Stimulated activated CD4-positive, alpha-beta T cell treated with anti-CD3 and anti-CD28 coated beads, TNF-alpha, amount 100 ng/mL, for 24 hours (primary cell): ENCODE measurements at places on chromosomes 2 and 18.

DNA sequence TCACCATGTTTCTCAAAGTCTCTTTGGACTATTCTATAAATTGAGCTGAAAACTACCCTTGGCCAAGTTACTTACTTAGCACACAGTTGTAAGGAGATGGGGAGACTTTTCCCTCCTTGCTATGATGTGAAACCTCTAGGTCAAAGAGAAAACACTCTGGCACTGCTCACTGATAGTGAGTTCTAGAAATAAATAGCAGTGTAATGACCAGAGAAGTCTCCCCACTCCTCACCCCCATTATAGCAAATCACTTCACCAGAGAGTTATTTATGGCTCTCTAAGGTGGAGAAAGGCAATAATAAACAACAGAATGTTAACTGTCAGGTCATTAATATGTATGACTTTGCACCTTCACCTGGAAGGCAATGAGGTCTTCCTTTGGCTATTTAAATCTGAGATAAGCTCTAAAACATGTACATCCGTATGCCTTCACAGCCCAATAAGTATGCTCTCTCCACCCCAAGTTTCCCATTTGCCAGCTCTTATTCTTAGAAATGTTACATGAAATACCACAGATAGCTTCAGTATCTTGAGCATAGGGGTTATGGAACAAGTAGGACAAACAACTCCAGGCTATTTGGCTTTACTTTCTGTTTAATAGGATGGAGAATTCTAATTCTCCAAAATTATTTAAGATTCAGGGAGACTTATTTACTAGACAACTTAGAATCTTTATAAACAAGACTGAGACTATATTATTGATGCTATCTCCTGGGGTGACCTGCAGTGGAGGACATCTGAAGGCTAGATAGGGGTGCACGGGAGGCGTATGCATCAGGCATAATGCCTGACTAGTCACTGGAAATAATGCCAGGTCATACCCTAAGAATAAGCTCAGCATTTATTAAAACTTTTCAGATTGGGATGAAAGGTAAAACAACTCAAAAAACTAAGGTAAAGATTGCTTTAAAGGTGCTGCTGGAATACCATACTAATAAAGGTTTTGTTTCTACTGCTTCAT is 65.3 kb upstream of the DTNB start:
- no peak for DNase-seq

DNA sequence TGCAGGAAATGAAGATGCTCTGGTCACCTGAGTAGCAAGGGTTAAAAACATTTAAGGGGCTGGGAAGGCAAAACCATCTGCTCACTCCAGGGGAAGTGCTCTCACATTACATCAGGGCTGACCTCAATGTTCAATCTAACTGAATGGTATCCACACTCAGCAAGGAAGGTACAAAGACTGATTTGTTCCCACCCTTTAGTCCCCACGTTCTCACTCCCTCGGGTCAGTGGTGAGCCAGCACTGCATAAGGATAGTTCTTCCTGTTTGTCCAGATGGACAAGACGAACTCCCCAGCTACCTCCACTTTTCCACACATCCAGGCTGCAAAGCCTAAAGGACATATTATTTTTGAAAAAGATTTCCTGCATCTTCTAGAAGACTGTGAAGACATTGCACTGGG is 126.6 kb upstream of the SLC14A2 start:
- DNase-seq, result no peak

DNA sequence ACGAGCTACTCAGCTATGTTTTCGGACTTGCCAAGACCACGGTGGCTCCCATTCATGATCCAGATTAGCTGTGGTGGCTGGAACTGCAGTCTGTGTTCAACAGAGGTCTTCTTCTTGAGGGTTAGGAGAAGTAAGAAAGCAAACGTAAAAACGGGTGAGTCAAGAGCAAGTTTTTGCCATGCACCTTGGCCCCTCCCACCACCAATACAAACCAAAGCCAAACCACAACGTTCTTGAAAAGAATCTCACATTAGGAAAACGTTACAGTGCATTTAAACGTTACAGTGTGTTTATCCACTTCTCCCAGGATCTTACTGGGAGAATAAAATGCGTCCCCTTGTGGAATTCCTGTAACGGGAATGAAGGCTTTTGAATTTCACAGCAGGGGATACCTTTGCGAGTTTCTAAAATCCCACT is 725 bp downstream of the FBXO48 start:
- peak; percentile 37 for DNase-seq

GRCh38 chr2:127231130-127231865 is 11.2 kb upstream of the CYP27C1 start:
- no peak for DNase-seq

- no peak for DNase-seq
Measured at GRCh38 chr2:170106102-170106840, 71.7 kb upstream of the MYO3B start.

DNA sequence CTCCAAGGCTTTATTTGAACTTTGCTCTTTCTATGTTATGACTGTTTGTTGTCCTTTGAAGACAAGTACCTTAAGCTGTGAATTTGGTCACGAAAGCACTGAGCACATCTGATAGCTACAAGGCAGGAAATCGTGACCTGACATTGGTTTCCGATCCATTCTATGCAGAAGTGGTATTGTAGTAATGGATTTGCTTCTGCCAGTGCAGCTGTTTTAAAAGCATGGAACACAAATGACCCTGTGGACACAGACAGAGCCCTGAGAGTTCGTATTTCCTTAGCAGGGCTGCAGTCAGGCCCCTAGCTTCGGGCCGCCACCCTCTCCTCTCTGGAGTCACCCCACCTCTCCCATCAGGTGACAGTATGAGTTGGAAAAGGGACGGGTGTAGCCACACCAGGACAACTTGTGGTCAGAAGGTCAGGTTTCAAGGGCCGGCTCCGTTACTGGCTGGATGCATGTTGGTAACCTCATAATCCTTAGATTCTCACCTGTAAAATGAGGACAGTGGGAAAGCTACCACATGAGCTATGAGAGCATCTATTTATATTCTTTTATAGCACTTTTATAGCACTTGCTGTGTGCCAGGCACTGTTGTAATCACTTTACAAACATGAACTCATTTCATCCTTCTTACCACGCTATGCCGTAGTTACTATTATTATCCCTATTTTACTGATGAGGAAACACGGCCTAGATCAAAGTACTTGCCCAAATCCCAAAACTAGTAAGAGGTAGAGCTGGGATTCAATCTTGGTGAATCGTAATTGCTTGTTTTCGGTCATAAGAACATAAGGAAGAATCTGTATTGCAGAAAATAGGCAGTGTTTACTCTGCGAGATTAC is 70.2 kb downstream of the SPATS2L start:
- DNase-seq, result no peak

- peak; percentile 3 for DNase-seq
Measured at GRCh38 chr2:12412898-12413305, 303.8 kb upstream of the TRIB2 start.

GRCh38 chr2:32358111-32358482 is 1.3 kb downstream of the BIRC6 start:
- no peak for DNase-seq

DNA sequence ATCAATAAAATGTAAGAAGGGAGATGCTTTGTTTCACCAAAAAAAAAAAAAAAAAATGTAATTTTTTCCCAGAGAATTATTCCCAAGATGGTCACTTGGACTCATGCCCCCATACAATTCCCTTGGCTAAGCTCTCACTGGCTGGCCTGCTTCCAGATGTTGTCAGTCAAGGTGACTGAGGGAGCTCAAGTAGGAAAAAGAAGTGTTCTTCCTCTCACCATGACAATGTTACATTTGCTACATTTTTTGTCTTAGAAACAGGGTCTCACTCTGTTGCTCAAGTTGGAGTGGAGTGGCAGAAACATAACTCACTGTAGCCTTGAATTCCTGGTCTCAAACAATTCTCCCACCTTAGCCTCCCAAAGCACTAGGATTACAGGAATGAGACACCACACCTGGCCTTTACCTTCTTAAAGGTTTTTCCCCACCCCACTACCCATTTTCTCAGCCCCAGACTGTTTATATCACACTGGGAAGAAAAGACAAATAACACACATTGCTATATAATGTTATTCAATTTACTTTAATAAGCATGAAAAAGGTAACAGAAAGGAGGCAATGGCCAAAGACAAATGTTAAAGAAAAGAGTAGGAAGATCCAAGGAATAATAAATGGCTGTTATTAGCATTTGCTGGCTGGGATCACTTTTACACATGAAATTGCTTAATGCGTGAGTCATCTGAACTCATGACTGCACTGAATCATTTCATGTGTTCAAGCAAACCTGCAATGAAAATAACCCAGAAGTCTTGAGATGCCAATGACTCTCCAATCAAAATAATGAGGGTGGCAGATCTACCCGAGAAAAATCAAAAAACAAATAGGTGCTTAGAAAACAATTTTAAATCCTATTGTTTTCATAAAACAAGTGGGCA is 45.2 kb downstream of the ACVR1 start:
- no peak for DNase-seq

GRCh38 chr2:160557903-160558302 is 64.3 kb upstream of the RBMS1 start:
- no peak for DNase-seq

DNA sequence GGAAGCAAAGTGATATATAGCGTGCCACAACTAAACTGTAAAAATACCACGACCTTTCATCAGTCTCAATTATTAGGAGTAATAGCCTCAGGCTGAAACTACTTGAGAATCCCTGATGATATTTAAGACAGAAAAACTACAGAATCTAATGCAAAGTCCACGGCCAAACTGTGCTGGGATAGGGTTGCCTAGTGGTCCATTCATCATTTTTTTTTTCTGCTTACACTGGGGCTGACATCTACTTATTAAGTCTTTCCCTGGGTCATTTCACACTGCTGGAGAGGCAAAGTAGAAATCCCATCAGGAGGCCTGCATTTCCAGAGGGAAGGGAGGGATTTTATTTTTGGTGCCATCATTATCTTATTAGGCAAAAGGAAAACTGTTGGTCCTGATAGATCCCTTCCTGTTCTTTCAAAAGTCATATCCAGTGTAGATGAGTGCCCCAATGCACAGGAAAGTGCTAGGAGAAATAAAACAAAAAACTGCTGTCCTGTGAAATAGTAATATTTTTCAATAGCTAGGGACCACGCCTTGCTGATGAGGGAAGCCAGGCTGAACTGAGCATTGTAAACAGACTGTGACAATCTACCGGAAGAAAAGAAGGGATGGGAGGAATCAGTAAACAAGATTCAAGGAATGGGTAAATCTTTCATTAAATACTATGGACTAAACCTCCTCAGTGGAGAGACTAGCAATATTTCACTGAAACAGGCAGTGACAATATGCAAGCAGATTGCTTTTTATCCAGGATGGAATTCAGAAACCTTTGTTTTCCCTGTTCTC is 644.3 kb downstream of the IRS1 start:
- DNase-seq, result no peak

- no peak for DNase-seq
Measured at GRCh38 chr2:122112216-122113005, 357.0 kb downstream of the TSN start.

DNA sequence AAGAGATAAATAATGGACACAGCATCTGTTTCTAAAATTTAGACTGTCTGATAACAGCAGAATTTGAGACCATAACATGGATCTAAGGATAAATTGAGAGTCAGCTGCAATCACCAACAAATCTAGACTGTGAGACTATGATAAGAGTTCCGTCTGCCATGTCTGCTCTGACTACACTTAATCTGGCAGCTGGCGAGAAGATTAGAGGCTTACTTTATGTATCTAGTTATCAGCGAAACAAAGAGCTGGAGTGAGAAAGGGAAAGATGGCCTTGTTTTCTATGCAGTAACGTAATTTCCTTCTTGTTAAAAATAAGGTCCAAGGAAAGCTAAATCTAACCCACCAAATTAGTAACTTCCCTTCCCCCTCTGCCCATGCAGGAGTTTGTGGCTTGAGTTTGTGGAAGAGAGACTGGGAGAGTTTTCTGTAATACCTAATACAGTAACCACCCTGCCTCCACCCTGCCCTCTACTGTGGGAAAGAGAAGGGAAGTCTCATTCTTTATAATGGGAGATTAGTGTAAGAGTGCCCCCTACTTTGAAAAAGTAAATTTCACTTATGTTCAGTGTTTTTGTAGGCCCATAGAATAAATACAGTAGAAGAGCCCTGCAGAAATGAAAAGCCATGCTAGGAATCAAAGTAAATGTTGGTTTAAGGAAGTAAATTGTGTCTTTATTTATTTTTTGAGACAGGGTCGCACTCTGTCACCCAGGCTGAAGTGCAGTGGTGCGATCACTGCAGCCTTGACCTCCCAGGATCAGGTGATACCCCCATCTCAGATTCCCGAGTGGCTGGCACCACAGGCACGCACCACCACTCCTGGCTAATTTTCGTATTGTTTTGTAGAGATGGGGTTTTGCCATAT is 27.5 kb downstream of the EML4 start:
- no peak for DNase-seq

DNA sequence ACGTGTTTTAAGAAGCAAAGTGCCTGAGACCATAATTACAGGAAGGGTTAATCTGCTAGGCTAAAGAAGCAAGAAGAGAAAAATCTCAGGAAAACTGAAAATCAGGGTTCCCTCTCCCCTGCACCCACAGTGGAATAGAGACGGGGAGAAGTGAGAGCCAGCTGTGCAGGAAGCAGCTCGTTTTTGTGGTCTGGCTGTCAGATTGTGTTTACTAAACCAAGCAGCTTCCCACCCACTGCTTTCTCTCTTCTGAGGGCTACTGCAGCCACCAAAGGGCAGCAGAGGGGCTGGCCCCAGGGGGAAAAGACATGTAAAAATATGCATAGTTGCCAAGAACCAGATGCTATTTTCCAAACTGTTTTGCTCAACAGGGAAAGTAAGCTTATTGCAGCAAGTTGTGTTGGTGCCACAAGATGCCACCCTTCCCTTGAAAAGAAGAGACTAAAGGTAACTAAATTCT is 72.6 kb upstream of the THUMPD2 start:
- no peak for DNase-seq

DNA sequence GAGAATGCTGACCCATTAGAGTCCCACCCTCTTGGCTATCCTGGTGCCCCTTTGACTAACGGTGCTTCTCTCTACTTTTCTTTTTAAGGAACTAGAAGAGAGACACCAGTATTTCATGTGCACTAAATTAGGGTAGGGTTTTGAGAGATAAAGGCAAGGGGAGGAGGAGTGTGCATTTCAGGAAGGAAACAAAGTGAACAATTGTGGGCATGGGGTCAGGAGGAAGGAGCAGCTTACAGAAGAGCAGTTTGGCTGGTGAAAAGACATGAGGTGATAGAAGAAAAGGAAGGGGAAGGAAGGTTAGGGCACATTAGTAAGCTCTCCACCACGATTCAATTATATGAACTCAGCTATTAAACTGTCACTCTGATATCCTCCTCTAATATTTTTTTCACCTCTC is 105.8 kb upstream of the CTAGE1 start:
- no peak for DNase-seq

DNA sequence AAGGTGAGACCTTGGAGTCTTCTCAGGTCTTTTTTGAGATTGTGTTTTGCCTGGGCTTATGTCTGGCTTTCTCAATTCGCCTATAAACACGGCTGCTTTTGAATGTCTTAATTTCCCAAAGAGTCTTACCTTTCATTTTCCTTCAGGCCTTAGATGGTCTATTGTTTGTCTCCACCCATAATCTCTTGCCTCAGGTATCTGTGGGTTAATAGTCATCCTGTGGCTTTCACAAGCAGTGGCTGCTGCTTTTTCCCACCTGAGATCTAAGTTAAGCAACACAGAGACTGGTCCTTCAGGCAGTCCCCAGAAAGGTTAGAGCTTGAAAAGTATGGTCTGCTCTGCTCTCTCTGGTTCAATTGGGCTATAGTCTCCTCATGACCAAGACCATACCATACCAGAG is 275.3 kb downstream of the INSIG2 start:
- DNase-seq, result no peak

- no peak for DNase-seq
Measured at GRCh38 chr2:173676647-173677046, 288.5 kb downstream of the SP3 start.
